GOT3 (cell line): ENCODE measurements at places on chromosomes 1 and 21.

- DNase-seq: no peak
These were observed 41.1 kb downstream of the EPHA2 start for GRCh38 chr1:16114527-16115467.

- no peak for DNase-seq
These were observed 38.4 kb upstream of the FOXO6 start for GRCh38 chr1:41322835-41323234.

- no peak for DNase-seq
These were observed 204.1 kb downstream of the FMN2 start for GRCh38 chr1:240295811-240296210.

DNA sequence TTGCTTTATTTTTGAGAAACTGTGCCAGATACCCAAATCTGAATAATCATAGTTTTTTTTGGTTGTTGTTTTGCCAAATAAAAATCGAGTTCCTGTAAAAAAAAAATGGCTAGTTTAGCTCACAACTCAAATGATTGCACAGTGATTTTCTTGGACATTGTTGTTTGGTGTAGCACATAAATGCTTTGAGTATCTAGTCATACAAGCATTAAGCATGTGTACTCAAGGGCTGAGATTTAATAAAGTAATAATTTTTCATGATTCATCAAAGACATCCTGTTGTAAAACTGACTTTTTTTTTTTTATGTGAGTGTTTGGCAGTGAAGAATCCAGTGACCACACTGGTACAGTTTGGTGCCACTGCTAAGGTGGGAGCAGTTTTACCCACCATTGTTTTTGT, 18.8 kb downstream of the ITSN1 start:
- no peak for DNase-seq

- no peak for DNase-seq
These were observed 78.3 kb downstream of the EIF4G3 start for GRCh38 chr1:21098186-21098915.

GRCh38 chr1:117794073-117794472, 135.3 kb downstream of the GDAP2 start:
- no peak for DNase-seq

GRCh38 chr1:37761416-37762095, 3.4 kb downstream of the EPHA10 start:
- DNase-seq: no peak

DNA sequence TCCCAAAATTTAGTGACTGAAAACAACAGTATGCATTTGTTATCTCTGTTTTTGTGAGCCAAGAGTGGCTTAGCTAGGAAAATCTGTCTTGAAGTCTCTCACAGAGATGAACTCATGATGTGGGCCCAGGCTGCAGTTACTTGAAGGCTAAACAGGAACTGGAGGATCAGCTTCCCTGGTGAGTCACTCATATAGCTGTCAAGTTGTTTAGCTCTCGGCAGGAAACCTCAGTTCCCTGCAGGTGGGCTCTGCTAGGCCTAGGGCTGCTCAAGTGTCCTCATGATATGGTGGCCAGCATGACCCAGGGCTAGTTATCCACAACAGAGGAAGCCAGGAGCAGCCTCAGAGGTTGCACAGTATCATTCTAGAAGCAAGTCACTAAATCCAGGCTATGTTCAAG, 30.2 kb upstream of the DDX59 start:
- no peak for DNase-seq

- no peak for DNase-seq
These were observed 21.0 kb upstream of the ERRFI1 start for GRCh38 chr1:8047112-8047511.

DNA sequence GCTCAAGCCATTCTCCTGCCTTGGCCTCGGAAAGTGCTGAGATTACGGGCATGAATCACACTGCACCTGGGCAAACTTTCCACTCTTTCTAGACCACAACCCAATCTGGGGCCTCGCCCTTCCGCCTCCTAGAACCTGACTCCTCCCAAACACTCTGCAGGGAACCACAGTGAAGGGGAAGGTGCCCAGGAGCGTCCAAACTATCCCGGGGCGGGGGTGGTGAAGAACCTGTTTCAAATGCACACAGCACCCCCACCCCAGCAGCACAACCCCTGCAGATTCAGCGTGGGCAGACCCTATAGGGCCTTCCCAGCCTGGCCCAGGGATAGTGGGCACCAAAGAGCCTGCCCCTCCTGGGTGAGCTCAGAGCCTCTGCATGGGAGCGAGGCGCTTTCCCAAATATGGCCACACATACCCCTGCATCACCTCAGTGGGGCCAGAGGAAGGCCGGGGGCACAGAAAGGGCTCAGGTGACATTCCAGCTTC, 86.9 kb downstream of the STUM start:
- DNase-seq: no peak

DNA sequence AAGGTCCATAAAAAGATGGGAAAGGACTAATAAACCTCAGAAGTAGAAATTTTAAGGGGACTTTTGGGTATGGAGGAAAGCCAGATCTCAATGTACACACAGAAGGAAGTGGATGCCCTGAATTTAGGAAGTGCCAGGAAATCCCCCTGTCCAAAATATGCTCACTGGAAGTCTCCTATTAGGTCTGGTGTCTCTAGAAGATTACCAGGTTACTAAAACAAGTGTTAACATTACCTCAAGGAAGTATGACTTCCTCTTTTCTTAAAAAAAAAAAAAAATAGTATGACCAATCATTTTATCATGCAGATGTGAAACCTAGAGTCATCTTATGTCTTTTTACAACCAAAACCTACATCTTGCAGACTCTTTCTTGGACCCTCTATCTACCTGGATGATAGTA, 30.7 kb downstream of the CD58 start:
- DNase-seq: no peak

GRCh38 chr1:170410401-170411166, 121.4 kb upstream of the GORAB start:
- DNase-seq: no peak

DNA sequence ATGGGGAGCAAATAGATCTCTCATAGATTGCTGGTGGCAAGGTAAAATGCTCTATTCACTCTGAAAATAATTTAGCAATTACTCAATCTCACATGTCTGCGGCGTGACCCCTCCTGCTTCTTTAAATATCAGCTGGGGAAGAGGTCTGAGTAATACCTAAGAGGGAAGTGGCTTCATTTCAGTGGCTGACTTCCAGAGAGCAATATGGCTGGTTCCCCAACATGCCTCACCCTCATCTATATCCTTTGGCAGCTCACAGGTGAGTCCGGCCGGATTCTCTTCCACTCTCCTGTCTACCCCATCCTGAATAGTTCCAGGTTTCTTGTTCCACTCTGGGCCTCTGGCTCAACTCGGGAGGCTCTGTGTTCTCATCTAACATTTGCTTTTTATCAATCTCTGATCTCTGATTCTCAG, at the start of gene SLAMF7:
Gene SLAMF7 (plus strand): TSS at position 150 of the 414 bp plus-strand sequence. CDS start 55 bp downstream, at position 205.
- no peak for DNase-seq
